Kidney epithelial cell (primary cell): ENCODE measurements at places on chromosomes 1 and 21.
A peak's percentile ranks its signal among the peaks of the same experiment; 100 is the strongest.

- no peak for DNase-seq
Measured at GRCh38 chr1:203381151-203381751, 30.3 kb upstream of the FMOD start.

DNA sequence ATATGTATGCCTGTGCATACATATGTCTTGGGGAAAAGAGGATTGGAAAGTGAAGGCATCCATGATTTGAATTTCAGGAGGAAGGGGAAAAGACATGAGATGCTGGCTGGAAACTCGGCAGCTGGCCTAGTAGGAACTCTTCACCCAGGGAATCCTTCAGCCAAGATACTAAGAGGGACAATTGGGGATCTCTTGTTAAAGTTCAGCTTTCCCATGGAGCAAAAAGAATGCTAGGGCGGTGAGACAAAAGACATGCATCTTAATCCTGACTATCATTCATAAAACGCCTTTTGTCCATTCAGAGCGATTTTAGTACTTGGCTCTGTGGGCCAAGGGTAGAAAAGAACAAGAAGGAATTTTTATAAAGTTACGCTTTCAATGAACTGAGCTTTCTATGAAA is 20.5 kb downstream of the PDPN start:
- no peak for DNase-seq

DNA sequence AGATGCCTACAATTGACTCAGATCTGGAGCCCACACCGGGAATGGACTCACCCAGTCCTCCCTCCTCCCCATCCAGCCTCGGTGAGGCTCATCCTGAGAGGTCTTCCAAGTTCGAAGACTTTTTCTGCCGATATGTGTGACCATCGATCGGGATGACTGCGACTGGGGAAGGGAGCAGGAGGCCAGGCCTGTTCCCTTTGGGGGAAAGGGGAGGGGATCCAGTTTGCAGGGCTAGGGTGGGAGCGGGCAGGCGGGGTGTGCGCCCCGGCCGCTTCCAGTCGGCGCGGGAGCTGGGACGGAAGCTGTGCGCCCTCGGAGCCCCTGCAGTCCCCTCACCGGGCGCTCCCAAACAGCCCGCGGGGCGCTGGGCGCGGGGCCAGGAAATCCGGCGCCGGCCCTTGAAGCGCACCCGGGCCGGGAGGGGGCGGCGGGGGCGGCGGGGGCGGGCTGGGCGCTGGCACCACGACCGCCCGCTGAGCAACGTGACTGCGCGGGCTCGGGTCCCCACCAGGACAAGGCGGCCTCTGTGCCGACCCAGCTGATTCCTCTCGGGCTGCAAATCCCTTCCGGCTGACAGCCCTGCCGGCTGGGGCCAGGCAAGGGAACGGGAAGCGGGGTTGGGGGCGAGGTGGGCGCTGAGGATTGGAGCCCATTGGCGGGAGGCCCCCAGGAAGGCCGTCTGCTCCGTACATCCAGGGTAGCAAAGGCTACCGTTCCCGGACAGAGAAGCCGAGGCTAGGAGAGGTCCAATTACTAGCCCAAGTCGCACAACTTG is 103.9 kb downstream of the EBNA1BP2 start:
- DNase-seq: no peak

DNA sequence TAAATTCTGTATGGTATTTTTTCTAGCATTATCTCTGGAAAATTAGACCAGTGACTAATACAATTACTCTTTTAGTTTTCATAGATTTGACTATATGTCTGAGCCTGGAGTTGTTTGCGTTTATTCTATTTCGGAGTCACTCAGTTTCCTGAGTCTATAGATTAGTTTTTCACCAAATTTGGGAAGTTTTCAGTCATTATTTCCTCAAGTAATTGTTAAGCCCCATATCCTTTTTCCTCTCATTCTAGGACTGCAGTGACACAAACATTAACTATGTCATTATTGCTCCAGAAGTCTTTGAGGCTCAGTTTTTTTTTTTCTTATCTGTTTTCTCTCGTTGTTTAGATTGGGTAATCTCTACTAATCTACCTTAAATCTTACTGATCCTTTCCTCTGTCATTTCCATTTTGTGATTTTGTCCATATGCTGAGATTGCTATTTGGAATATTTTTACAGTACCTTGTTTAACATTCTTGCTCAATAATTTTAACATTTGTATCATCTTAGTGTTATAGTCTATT is 886.2 kb downstream of the LTN1 start:
- no peak for DNase-seq

DNA sequence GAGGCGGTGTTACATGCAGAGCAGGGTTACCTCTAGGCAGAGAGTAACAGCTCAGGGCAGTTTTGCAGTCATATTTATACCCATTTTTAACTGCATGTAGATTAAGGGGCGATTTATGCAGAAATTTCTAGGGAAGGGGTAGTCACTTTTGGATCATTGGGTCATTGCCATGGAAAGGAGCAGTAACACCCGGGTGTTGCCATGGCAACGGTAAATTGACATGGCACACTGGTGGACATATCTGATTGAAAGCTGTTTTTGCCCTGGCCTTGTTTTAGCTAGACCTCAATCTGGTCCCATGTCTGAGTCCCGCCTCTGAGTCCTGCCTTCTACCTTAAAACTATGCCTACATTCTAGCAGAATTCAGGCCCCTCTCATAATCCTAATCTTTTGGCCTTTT is 11.8 kb upstream of the USP1 start:
- no peak for DNase-seq

- no peak for DNase-seq
Measured at GRCh38 chr1:100942304-100943046, 46.6 kb downstream of the SLC30A7 start.

GRCh38 chr1:239218301-239218700 is 168.1 kb upstream of the CHRM3 start:
- DNase-seq: no peak

DNA sequence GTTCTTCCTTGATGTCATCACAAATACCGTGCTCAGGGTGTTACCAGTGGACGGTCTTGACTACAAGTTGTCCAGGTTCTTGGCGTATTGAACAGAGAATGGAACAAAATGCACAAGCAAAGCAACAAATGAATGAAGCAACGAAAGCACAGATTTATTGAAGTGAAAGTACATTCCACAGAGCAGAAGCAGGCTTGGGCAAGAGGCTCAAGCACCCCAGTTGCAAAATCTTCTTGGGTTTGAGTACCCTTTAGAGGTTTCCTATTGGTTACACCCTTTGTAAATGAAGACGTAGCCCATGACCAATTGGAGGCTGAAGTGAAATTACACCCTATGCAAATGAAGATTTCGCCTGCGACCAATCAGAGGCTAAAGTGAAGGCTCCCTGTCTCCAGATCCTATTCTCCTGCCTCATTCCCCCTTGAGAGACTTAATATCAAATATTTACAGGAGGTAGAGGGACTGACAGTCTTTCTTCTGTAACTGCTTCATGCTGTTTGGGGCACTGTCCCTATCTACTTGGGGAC is 38.3 kb downstream of the YY1AP1 start:
- no peak for DNase-seq

DNA sequence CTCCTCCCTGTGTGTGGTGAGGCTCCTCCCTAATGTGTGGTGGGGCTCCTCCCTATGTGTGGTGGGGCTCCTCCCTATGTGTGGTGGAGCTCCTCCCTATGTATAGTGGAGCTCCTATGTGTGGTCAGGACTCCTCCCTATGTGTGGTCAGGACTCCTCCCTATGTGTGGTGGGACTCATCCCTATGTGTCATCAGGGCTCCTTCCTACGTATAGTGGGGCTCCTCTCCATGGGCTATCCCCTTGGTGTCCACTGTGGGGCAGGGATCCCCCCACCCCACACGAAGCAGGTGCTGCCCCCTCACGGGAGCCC is 29.6 kb downstream of the PRSS38 start:
- DNase-seq: no peak

- no peak for DNase-seq
Measured at GRCh38 chr1:30322859-30323257, 400.5 kb downstream of the MATN1 start.

DNA sequence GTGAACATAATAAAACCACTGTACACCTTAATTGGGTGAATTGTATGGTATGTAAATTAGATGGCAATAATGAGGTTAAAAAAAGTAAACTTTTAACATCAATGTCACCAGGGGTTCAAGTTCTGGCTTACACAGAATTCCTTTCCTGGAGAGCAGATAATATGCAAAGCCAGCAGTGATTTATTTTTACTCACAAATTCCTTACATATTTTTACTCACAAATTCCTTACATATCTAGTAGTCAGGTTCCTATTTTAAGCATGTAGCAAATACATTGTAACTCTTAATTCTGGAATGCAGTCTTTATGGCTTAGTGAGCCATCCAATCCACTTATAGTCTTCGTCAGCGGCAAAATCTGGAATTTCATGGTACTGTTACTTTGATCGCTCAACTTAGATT is 1.3 kb upstream of the UBE4B start:
- DNase-seq: no peak

DNA sequence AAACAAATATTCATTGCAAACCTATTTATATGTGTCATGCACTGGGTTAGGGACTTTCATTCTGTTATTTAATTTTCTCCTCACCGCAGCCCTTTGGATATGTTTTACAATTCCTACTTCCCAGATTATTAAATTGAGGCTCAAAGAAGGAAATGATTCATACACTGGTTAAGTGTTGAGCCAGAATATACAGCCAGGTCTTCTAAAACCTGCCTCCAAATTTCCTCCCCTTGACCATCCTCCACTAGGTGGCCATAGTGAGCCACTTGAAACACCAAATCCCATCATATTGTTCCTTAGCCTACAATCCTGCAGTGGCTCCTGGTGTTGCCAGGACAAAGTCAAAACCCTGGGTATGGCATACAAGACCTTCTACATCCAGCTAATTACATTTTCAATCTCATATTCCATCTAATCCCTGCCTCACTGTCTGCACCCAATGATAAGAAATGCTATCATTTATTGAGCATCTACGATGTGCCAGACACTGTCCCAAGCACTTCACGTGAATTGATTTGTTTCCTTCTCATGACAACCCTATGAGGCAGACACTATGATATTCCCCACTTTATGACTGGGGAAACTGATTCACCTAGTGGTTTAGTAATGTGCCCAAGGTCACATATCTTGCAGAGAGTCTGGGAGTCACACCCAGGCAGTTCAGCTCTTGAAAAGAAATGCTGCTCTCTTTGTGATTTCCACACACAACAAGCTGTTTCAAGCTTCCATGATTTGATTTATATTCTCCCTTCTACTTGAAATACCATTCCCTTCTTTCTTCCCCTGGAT is 23.6 kb upstream of the KIRREL1 start:
- no peak for DNase-seq

- DNase-seq: no peak
Measured at GRCh38 chr1:245116131-245116530, 38.7 kb upstream of the KIF26B start.

DNA sequence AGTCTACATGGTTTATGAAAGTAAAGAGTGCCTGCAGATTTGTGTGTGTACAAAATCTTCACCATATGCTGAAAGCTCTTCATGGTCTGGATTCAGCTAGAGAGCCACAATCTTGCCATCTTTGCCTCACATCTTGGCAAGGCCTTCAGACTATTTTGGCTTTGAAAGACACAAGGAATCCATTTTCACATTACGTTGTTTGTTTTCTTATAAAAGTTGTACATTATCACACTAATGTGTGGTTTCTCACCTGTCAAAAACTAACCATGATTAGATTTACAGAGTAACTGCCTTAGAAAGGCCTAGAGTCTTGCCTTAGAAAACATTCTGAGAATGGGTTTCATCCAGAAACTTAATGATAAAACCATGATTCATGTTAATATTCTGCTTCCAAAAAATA is 494.6 kb downstream of the NEGR1 start:
- DNase-seq: no peak

DNA sequence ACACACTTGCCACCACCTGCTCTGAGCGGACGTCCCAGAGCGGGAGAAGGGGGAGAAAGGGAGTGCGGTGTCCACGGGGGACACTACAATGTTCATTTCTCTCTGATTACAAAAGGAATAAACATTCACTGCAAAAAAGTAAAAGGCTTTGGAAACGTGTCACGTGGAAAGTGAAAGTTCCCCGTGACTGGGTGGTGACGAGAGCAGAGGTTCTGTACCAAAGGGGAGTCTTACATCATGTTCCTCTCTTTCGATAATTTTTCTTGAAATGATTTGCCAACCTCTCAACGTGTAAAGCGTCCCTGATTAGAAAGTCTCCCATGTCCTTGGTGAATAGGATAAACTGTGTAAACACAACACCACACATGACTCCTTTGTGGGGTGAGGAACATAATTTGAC is 22.0 kb upstream of the PRDM15 start:
- DNase-seq: no peak

- DNase-seq: no peak
Measured at GRCh38 chr1:192795916-192796618, 12.8 kb upstream of the RGS2 start.

GRCh38 chr1:184152974-184153373 is 101.4 kb downstream of the TSEN15 start:
- no peak for DNase-seq

DNA sequence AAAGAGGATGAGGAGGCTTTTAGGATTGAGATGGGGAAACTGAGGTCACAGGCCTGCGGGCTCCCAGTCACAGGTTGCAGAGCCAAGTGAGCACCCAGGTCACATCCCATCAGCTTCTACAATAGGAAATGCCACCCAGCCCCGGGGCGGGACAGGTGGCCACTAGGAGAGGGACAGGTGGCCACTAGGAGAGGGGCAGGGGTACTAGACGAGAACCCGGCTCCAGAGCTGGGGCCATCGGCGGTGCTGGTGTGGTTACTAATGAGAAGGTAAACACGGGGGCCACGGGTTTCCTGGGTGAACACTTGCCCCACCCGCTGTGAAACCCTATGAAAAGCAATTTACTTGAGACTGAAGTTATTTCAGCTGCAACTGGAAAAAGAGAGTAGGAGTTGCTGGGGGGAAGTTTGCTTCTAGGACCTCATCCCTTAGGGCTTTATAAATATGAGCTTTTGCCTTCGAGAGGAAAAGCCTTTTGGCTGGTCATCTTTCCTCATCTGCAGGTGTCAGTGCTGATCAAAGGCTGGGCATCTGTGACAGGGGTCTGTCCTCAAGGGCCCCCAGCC is 52.5 kb downstream of the MRPL37 start:
- DNase-seq: no peak

GRCh38 chr1:153661111-153661708 is 2.7 kb downstream of the SNAPIN start:
- no peak for DNase-seq

DNA sequence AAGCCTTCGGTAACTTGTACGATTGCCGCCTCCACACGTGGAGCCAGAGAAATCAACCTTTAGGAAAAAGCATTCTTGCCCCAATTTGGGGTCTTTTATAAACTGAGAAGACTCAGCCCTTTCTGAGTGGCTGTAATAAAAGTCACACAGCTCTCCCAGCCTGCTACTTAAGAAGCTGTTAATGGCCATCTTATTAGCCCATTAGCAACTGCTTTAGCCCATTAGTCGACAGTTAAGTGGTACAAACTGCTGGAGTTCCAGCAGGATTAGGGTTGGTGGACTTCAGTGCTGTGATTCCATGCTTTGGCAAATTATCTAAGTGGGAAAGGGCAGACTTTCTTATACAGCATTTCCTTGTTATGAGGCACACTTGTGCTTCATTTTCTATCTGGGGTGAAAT is 461.3 kb downstream of the RPS6KC1 start:
- no peak for DNase-seq

- no peak for DNase-seq
Measured at GRCh38 chr1:51871351-51871975, 7.1 kb downstream of the NRDC start.

GRCh38 chr1:228282329-228283042 is 74.6 kb downstream of the OBSCN start:
- peak; percentile 25 for DNase-seq
